ENCODE measurements at places on chromosomes 7 and 10.

DNA sequence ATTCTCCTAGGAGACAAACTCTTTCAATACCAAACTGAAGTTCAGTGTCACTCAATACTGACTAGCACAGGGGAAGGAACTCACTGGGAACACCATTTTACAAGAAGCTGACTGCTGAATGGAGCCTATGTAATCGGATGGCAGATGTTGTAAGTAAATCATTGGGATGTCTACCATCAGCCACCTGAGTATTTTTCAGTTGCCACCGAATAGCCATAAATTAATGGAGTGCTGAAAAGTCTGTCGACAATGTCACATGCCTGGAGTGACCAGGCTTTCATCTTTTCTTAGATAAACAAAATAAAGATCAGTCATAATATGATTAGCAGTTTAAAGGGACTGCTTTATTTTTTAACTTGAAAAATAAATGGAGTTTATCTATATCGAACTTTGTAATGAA, 145.9 kb upstream of the SEMA3E start:
- DNase-seq: no peak

DNA sequence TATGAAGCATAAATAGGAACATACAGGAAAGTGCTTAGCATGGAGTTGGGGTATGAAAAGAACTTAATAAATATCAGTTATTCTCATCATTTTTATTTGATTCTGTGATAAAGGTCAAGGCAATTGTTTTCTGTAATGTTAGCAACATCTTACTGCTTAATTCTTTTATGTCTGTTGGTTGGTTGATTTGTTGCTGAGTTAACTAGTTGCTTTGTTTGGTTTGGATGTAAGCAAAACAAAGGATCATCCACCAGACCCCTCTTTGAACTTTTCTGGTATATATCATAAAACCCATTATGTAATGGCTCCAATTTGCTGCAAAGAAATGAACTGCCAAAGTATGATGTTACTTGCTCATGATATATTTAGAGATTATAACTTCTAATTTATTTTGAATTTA, 44.5 kb downstream of the CH25H start:
- no peak for DNase-seq

DNA sequence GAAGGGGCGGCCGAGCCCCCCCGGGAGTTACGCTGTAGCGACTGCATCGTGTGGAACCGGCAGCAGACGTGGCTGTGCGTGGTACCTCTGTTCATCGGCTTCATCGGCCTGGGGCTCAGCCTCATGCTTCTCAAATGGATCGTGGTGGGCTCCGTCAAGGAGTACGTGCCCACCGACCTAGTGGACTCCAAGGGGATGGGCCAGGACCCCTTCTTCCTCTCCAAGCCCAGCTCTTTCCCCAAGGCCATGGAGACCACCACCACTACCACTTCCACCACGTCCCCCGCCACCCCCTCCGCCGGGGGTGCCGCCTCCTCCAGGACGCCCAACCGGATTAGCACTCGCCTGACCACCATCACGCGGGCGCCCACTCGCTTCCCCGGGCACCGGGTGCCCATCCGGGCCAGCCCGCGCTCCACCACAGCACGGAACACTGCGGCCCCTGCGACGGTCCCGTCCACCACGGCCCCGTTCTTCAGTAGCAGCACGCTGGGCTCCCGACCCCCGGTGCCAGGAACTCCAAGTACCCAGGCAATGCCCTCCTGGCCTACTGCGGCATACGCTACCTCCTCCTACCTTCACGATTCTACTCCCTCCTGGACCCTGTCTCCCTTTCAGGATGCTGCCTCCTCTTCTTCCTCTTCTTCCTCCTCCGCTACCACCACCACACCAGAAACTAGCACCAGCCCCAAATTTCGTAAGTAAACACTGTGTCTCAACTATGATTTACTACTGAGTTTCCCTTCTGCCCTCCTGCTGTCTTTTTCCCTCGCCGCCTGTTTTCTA, 666 bp downstream of the NRG3 start:
- DNase-seq: no peak

- DNase-seq: no peak
Measured at GRCh38 chr7:45982132-45982531, 61.1 kb upstream of the IGFBP3 start.

GRCh38 chr7:116929021-116929420, 24.3 kb upstream of the ST7 start:
- no peak for DNase-seq

GRCh38 chr10:24961582-24961981, 9.2 kb upstream of the PRTFDC1 start:
- DNase-seq: no peak

- no peak for DNase-seq
Measured at GRCh38 chr10:34179280-34179679, 635.8 kb downstream of the PARD3 start.

DNA sequence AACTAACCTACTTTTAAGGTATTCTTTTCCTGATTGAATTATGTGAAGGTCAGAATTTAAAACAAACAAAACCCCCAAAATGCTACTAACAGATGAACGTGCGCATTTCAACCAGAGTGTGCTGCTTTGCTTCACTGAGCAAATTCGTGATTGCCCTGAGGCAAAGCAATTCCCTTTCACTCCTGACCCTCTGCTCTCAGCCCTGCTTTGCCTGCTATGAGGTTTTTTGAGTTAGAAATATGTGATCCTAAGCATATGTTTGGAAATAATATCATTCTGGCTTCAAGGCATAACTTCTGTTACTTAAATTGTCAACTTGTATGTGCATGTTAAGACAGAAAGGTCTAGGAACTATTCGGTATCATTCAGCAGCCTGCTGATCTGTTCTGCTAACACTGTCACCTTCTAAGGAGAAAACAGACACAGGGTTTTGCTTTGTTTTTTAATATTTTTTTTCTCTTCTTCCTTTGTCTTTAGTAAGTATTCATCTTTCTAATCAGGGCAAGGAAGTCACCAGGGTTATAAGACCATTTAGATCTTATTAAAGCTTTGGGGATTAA, 124.2 kb downstream of the GNAT3 start:
- no peak for DNase-seq

GRCh38 chr7:4692055-4692454, 10.0 kb downstream of the FOXK1 start:
- no peak for DNase-seq

- DNase-seq: no peak
Measured at GRCh38 chr7:42694894-42695507, 216.9 kb downstream of the C7orf25 start.

DNA sequence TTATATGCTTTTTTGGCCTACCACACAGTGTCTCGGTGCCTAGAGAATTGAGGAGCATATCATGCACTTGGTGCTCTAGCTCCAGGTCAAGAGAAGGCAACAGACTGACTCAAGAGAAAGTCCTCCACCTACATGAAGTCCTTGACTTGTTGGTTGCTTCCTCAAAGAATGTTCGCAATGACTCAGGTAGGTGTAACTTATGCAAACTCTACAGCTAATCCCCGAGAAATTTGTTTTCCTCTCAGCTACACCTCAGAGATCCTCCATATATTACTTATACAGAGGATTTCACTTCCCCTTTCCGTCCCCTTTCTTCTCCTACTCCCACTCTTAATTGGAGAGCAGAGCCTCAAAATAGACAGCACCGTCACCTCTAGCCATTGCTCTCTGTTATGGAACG, 1013.1 kb downstream of the KCNMA1 start:
- no peak for DNase-seq

GRCh38 chr10:124004663-124005004, 88.8 kb downstream of the CHST15 start:
- no peak for DNase-seq

DNA sequence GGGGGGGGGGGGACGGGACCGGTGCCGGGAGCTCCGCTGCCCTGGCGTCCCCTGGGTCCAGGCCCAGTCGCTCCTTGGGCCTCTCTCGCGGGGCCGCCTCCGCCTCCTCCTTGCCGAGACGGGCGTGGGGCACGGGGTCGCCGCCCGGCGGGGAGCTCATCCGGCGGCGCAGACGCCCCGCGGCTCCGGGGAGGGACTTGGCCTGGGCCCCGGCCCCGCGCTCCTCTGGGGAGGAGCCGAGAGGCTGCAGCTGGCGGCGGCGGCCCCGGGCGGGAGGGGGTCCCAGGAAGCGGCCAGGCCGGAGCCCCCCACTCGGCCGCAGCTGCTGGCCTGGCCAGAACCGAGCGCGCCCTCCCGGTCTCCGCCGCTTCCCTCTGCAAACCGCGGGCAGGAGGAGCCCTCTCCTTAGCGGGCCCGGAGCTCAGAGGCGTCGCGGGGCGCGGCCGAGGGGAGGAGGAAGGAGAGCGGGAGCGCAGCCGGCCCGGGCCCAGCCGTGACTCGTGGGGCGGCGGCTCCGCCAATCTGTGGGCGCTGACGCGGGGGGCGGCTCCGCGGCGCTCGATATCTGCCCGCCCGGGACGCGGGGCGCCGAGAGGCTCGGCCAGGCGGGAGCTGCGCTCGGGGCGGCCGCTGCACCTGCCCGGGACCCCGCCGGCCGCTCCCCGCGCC, at the start of gene FAM20C:
FAM20C (plus strand) TSS at position 591 of the 669 bp plus-strand sequence. CDS start 629 bp downstream, outside the sequence.
- peak; percentile 50 for DNase-seq

GRCh38 chr7:97401398-97401797, 283.9 kb downstream of the SDHAF3 start:
- no peak for DNase-seq

DNA sequence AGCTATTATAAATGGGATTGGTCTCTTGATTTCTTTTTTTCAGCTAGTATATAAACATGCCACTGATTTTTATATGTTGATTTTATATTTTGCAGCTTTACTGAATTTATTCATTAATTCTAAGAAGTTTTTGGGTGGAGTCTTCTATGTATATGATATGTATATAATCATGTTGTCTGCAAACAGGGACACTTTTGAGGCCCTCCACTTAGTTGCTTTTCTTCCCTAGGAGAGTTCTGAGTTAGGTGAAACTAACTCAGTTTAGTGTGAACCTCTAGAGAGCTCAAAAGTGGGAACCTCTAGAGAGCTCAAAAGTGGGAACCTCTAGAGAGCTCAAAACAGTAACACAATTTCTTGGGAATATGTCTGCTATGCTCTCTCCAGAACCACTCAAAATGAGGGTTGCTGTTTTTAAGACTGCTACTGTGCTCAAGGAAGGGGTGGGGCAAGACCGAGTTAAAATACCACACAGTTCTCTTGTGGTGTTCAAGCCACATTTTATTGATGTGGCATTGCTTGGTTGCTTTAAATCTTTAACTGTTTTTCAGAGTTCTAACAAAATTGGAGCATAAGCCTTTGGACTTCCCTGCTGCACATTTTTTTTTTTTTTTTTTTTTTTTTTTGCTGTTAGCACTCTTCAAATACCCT, 13.2 kb downstream of the CCDC7 start:
- no peak for DNase-seq
